M059J (cell line): ENCODE measurements at places on chromosomes 7 and 10. TPM values are rescaled to one million over a fixed set of nuclear protein-coding genes. Genes with fewer than 3 reads are reported as not detected.

The HTR5A gene
- not detected in 2 replicates for total RNA-seq

The ZMYND11 gene
- 14.7 and 20.3 TPM in 2 replicates for total RNA-seq

The FEZF1 gene
- not detected in 2 replicates for total RNA-seq

The SPDYE3 gene
- total RNA-seq: not detected in 2 replicates

The TET1 gene
- total RNA-seq: 2.8 and 4.0 TPM in 2 replicates

The HECW1 gene
- total RNA-seq: 6.7 and 15.6 TPM in 2 replicates

The CRHR2 gene
- not detected in 2 replicates for total RNA-seq

The OPN1SW gene
- total RNA-seq: not detected in 2 replicates

The FAM13C gene
- total RNA-seq: 0.22 and 1.5 TPM in 2 replicates

DNA sequence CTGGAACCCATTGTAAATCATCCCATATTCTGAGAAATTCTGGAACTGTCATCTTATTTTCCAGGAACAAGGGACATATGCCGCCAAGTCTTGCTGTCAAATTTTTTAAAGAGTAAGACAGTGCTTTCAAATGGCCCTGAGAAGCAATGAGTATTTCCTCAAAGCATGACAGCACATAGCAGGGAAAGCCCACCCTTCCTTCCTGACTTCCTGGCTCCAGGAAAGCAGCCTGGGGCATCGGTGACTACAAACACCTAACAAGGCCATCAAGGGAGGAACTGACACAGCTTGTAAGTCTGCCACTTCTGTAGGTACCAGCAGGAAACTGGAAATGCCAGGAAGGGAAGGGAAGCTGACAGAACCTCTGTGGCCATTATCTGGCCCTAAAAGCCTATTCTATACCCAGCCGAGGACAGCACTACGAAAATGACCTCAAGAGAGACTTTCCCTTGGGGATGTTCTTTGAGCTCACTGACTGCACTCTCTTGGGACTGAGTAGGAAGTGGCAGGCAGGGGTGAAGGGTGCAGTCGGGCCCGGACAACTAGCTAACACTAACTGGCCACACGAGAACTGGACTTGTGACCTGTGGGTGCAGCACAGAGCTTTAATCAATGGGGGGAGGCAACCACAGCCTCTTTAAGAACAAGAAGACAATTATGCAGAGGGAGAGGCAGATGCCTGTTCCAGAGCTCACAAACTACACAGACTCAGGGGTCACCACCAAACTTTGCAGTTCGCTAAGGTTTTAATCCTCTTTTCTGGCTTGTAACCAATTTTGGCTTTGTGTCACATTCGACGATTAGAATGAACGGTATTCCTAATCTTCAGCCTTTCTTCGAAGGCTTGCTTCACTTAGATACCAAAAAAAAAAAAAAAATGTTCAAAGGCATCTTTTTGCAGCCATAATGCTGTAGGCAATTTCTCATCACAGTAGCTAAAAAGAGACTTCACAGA is 52.0 kb downstream of the GRB10 start:
- peak; percentile 41 for DNase-seq

DNA sequence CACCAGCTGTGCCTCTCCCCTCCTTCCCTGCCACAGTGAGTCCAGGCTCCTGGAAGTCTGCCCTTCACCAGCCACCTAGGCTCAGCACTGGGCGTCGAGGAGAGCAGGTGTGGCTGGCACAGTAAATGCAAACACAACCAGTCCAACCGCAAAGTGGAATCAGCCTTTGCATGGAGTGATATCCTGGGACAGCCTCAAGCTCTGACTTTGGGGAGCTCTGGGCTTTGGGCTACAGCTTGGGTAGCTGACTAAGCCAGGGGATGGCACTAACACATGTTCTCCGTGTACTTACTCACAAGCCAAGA is 312.4 kb downstream of the KCNMA1 start:
- peak; percentile 11 for DNase-seq

DNA sequence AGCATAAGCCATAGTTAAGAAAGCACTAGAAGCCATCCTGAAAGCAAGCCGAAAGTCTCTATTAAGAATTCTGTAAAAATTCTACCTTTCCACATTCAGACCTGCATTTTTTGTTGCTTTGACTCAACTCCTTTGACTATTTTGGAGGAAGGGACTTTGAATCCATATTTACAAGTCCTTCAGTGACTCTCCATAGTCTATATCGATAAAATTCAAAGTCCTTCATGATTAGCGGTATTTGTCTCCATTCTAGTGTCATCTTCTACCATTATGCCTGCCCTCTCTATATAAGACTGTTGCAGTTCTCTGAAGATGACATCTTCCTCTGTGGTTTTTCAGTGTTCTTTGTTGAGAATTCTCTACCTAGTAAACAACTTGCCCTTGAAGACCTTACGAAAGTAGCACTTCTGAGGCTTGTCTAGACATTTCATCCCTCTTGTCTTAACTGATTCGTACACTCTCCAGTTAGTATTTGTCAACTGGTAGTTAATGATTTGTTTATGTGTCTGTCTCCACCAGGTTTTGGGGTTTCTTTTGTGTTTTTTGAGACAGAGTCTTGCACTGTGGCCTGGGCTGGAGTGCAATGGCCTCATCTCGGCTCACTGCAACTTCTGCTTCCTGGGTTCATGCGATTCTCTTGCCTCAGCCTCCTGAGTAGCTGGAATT is 1.7 kb downstream of the CCSER2 start:
- no peak for DNase-seq

GRCh38 chr7:102836191-102836919 is 76.4 kb upstream of the LRRC17 start:
- DNase-seq: peak; percentile 94

DNA sequence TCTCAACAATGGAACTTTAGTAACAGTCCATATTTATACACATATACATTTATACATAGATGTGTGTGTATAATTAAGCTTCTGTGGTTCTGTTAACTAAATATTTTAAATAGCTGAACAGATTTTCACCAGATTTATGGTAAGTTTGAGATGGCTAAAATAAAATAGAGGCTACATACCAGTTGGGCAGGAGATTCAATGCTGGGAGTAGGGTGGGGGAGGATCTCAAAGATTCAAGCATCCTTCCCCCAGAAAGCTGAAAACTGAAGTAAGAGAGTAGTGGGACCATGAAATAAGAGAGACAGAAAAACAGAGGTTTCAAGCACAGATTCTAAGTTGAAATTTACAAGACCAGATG is 14.0 kb downstream of the LRRC17 start:
- DNase-seq: peak; percentile 9

DNA sequence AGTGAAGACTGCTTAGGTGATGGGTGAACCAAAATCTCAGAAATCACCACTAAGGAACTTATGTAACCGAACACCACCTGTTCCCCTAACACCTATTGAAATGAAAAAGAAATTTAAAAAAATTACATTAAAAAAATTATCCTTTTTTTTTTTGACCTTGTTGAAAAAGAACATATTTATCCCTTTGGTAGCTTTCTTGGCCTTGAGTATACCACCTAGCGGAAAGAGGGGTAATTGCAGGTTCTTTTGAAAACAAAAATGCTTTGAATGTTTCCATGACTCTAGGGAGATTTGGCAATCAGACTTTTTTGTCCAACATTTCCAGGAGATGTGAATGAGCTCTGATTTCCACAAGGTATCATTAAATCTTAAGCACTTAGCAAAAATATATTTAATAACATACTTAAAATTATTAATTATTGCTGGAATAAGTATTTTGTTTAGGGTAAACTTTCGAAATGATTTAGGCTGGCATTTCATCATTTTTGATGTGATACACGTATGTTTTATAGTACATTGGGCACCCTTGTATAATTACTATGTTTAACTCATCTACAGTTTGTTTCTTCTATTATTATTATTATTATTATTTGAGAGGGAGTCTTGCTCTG is 47.0 kb upstream of the ELMO1 start:
- peak; percentile 43 for DNase-seq

- DNase-seq: no peak
These were observed 32.9 kb upstream of the CUX1 start for GRCh38 chr7:101784292-101785127.

DNA sequence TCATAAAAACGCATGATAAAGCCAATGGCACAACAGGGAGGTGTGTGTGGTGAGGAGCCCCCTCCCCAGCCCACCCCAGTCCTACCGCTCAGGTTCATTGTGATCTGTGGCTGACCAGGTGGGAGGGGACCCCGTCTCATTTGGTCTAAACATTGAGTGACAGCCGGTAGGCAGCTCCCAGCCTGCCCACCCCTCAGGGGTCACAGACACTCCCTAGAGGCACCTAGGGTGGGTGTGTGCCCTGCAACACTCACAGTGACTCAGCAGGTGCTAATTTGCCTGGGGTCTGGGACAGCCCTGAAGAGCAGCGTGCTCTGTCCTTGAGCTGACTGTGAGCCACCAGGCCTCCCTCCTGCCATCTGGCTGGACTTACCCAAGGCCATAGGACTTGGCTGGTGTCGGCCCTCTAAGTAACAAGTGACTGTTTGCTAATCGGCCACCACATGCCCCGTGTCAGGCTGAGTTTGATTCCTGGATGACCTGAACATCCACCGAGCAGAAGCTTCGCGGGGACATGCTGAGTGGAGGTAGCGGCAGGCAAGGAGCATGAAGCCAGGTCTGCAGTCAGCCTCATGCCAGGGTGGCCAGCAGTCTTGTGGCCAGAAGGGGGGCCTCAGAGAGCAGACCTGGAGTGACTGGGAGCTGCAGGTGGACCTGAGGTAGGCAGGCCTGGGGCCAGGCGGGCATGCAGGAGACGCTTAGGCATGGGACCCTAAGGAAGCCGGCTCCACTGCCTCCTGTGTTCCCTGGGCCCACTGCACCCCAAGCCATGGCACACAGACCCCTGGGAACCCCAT is 282.3 kb upstream of the SHH start:
- no peak for DNase-seq

DNA sequence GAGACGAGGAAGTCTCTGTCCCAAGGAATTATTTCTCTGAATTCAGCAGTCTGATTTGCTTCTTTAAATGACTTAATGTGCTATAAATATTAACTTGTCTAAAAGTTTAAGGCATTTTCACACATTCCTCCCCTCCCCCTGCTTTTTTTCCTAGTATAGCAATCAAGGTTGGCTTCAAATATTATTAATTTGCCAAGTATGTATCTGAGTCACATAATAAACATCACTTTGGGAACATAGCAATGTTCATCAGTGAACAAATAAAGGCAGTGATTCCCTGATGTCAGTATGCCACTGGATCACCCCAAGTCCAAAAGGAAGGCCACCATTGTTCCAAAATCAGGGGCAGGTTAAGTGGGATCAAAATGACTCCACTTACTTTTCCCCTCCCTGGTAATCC is 40.5 kb downstream of the PDE6C start:
- peak; percentile 20 for DNase-seq

- peak; percentile 93 for DNase-seq
These were observed 21.2 kb downstream of the ZNF680 start for GRCh38 chr7:64541438-64542359.

DNA sequence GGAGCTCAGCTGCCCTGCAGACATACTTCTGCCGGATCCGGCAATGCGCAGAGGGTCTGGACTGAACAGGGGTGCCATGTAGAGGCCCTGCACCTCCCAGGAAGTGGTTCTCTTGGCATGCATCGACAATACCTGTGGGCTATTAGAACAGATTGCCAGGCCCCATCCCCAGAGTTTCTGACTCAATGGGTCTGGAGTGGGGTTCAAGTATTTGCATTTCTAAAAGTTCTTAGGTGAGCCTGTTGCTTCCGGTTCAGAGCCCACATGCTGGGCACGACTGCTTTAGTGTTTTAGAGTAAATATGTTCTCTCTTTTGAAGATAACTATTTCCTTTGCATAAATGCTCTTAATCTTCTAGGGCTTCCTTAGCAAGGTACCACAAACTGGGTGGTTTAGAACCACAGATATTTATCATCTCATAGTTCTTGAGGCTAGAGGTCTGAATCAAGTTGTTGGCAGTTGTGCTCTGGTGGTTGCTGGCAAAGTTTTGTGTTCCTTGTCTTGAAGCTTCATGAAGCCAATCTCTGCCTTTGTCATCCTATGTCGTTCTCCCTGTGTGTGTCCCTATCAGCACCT is 435.5 kb downstream of the TCERG1L start:
- DNase-seq: no peak

GRCh38 chr7:157336383-157337315 is at the start of gene DNAJB6:
Gene DNAJB6 (plus strand): TSS chr7:157337004. CDS start chr7:157358573, 21,569 bp downstream.
- peak; percentile 91 for DNase-seq

- no peak for DNase-seq
These were observed 21.5 kb upstream of the TBL2 start for GRCh38 chr7:73599916-73600315.

DNA sequence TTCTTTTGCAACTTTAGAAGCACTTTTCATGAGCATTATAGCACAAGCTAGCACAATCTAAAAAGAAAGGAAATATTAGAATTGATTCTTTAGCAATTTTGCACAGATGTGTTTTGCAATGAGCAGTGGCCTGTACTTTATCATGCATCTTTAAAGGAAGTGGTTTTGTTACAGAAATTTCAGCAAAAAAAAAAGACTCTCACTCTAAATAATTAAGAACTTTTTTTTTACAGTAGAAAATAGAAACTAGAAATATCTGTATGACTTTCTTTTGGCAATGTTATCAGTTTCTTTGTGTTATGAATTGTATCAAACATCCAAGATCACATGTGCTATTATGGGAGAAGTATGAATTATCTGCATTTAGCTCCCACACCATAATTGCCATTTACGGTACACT is 195.7 kb upstream of the KLF6 start:
- no peak for DNase-seq

DNA sequence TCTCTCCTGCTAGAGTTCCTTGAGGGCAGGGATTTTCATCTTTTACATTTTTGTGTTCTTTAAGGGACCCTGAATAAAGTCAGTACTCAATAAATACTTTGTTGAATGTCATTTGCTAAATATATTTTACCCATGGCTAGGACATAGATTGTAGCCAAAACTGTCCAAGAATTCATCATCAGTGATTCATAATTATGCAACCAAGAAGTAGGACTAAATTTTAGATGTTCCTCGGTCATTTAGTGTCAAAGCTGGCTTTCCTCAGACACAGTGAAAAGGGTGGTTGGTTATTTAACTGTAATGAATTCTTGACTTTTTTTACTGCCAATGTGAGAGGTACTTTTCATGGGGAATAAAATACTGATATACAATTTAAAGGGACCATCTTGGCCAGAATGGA is 3.3 kb downstream of the NUDT13 start:
- no peak for DNase-seq

GRCh38 chr10:96292971-96293920 is 11.0 kb upstream of the DNTT start:
- DNase-seq: peak; percentile 27

DNA sequence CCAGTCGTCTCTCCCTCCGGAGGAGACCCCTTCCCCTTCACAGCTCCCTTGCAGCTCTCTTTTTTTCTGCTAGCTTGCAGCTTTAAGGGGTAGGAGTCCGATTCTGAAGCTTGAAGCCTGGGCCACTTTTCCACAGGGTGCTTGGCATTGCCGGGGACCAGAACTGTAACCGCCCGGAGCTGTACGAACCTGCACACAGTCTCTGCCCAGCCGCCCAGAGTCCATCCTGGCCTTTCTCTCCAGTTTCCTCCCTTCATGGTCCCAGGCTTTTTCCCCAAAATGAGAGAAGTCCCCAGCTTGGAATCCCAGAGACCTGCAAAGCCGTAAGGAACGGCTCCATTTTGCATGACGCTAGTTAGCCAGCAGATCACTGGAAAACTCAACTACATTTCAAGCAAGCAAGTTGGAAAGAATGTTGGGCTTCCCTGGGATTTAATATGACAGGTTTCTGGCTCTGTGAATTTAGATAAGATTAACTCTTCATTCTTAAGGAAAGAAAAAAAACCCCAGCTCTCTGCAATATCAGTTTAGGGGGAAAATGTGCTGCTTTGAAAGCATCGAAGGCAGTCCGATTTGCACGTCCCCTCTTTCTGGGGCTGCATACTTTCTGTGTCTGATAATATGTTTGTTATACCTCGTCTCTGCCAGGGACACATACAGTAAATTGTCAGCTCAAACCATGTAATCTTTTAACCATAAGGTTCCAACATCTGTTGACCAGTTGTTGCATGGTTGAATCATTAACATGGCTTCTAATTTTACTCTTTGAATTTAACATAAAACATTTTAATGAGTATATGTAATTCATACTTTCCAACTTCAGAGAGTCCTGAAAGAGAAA is 190.0 kb upstream of the LYZL2 start:
- no peak for DNase-seq
